ENCODE measurements at places on chromosomes 5 and 9.

DNA sequence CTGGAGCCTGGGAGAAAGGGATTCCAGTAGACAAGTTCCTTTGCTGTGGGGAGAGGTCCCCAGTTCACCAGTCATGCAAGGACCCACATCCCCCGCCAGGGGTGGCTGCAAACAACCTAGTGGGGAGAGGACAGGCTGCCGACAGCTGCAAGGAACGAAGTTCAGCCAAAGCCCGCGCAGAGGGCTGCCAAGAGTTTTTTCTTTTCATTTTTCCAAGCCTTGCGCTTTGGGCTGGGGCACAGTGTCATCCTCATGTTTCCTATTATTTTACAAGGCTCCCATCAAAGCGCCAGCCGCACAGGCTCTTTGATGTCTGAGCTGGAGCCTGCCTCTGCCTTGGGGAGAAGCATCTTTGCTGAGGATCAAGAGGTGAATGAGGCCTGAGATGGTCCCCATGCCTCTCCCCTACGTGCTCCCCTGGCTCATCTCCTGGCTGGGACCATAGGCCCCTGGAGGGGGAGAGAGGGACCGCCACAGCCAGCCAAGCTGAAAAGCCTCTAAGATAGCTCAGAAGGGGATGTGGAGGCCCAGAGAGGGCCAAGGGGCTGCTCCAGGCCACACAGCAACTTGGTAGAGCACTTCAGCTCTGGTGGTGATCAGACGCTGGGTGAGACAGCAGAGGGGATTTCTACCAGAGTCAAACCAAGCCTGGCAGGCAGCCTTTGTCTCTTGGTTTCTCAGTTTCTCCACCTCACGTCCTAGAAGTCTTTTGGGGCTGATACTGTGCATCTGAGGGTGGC is 50.4 kb upstream of the SYNPO start:
- DNase-seq: no peak

DNA sequence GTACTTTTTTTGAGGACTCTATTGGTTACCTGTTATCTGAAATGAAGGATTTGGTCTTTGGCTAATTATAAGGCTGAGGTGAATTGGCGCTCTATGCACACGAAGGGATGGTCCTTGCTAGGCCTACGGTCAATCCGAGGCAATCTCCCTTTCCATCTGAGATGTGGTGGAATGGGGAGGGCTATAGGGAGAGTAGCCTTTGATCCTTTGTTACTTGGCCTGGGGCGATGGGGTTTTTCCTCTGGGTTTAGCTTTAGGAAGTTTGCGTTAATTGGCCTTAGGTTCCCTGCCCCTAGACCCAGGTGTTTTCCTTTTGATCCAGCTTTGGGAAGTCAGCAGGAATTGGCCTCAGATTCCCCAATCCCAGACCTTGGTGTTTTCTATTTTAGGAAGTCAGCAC is 102.1 kb upstream of the C9orf72 start:
- DNase-seq: no peak

- DNase-seq: no peak
Observed at GRCh38 chr9:132694144-132694543, 23.9 kb downstream of the GTF3C4 start.

GRCh38 chr9:92664394-92665152 is 5.4 kb downstream of the IPPK start:
- no peak for DNase-seq

DNA sequence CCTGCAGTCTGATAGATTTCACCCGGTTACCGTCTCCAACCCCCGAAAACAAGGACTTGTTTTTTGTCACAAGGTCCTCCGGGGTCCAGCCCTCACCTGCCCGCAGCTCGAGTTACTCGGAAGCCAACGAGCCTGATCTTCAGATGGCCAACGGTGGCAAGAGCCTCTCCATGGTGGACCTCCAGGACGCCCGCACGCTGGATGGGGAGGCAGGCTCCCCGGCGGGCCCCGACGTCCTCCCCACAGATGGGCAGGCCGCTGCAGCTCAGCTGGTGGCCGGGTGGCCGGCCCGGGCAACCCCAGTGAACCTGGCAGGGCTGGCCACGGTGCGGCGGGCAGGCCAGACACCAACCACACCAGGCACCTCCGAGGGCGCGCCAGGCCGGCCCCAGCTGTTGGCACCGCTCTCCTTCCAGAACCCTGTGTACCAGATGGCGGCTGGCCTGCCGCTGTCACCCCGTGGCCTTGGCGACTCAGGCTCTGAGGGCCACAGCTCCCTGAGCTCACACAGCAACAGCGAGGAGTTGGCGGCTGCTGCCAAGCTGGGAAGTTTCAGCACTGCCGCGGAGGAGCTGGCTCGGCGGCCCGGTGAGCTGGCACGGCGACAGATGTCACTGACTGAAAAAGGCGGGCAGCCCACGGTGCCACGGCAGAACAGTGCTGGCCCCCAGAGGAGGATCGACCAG is 121.3 kb downstream of the DAB2IP start:
- no peak for DNase-seq

All from stimulated activated CD8-positive, alpha-beta memory T cell treated with anti-CD3 and anti-CD28 coated beads, Interleukin-4, amount 100 ng/mL, for 4 hours (primary cell).